Suppressor macrophage treated with lipopolysaccharide for 4 hours (primary cell): ENCODE measurements at places on chromosomes 1 and 21.

GRCh38 chr1:44270686-44271628 is 57.7 kb downstream of the DMAP1 start:
- no peak for DNase-seq

DNA sequence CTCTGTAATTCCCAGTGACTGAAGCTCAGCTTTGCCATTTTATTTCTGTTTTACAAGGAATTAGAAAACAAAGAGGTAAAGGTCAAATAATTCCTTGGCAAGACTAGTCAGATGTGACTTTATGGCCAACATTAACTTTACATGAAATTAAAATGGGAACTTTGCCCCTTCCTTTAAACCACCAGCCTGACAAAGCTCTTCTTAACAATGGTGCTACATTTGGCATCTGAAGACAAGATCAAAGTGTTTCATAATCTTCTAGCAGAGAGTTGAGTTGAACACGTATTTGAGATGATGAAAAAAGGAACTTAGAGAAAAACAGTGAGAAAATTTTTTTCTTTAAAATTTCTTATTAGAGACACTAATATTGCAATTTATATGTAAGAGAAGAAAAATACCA is 193.8 kb downstream of the AK5 start:
- DNase-seq = peak; percentile 35

- DNase-seq = no peak
Observed at GRCh38 chr1:28867850-28868249, 46.5 kb upstream of the EPB41 start.

DNA sequence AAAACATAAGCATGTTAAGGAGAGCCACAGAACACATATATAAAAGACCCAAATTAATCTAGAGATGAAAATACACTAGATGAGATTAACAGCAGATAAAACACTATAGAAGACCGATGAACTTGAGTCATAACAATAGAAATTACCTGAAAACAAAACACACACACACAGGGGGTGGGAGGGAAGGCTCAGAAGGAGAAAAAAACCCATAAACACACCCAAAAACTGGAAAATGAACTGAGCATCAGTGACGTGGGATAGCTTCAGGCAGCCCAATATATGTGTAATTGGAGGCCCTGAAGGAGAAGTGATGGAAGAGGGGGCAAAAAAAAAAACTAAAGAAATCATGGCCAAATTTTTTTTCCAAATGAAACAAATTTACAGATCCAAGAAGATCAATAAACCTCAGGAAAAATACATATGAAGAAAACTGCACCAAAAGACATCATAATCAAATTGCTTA is 11.4 kb downstream of the ALDH9A1 start:
- DNase-seq = no peak

DNA sequence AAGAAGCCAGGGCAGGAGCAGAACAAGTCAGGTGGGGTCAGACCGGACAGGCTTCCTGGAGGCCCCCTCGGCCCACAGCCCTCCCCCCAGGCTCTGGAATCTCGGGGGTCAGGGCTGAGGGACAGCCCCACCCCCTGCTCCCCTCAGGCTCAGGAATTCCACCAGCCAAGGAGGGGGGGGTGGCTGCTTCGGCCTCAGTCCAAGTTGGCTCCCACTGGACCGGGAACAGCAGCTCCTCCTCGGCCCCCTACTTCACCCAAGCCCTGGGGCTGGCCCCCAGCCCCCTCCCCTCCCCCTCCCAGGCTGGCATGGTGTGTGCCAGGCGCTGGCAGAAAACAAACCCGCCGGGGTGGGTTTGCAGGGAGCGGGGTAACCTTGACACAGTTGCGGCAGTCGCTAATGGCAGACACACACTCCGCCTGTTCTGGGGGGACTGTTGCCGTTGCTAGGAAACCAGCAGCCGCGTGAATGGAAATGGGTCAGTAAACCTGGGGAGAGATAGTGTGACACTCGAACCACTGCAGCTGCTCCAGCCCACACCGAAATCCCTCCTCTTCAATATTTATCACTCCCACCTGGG is 32.4 kb downstream of the AHDC1 start:
- DNase-seq = no peak
